ENCODE measurements at places on chromosomes 6 and 20.

DNA sequence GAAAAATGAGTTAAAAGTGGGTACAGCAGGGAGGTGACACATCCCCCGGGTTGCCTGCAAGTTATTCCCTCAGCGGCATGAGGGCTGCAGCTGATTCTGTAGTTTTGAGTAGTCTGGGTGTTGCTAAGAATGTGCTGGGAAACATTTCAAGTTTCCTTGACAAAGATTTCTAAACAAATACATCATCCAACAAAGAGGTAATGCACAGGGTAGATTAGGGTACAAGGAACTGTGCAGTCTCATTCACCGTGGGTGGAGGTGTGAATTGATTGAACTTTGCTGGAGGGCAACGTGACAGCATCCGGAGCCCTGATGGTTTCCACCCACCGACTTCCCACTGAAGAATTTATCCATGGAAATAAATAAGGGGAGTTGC is 21.8 kb downstream of the CASS4 start:
- DNase-seq, result no peak

- no peak for DNase-seq
These were observed 73.1 kb downstream of the PRND start for GRCh38 chr20:4794846-4795245.

DNA sequence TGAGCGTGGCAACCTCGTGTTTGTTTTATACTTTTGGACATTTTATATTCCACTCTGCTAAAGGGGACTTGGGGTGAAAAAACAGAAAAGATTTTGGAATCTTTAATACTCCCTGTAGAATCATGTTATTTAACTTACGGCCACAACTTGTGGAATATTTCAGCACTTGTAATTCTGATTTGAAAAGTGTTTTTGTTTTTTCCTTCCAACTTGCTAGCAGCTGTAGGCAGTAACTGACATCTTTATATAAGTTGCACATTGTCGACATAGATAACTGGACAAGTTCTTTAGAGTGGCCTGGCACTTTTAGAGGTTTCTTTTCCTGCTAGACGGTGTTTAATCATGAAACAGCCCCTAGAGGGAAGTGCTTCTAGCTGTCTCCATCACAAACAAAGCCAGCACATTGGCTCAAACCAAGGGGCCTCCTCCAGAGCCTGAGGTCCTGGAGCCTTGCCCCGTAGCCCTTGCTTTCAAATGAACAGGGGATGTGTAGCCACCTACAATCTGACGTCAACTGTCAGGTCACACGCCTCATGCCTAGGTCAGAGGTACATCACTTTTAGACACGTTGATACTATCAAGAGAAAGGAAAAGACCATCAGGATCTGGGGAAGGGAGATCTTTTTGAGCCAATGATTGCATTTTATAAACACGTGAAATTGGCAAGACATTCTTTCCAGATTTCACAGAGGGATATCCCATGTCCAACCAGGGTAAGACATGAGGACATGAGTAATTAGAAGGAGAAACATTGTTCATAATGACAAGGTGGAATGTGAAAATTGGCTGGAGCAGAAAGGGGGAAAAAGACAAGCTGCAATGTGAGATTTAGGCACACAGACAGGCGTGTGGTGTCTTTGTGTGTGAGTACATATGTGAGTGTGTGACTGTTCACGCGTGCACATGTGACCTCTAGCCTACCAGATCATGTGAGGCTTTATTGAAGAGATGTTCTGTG is 92.1 kb downstream of the TXNDC5 start:
- DNase-seq, result no peak

- DNase-seq, result no peak
These were observed 119.8 kb downstream of the NFATC2 start for GRCh38 chr20:51422514-51423289.

GRCh38 chr20:51487565-51488268 is 54.8 kb downstream of the NFATC2 start:
- DNase-seq, result no peak

DNA sequence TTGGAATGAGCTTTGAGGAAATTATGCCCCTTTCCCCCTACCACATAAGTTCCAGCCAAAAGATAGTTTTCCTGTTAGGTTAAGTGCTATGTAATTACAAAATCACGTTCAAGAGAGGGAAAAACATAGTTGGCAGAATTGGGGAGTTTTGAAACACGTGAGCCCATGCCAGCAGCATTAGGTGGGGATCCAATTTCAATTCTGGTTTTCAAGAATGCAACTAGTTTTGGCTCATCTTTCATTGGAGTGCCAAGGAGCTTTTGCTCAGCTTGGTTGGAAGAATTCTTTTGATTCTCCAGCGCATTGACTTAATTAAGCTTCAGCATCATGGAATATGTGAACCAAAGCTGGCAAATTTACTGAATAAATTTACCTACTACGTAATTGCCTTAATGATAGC is 95.9 kb downstream of the SAMD5 start:
- no peak for DNase-seq

DNA sequence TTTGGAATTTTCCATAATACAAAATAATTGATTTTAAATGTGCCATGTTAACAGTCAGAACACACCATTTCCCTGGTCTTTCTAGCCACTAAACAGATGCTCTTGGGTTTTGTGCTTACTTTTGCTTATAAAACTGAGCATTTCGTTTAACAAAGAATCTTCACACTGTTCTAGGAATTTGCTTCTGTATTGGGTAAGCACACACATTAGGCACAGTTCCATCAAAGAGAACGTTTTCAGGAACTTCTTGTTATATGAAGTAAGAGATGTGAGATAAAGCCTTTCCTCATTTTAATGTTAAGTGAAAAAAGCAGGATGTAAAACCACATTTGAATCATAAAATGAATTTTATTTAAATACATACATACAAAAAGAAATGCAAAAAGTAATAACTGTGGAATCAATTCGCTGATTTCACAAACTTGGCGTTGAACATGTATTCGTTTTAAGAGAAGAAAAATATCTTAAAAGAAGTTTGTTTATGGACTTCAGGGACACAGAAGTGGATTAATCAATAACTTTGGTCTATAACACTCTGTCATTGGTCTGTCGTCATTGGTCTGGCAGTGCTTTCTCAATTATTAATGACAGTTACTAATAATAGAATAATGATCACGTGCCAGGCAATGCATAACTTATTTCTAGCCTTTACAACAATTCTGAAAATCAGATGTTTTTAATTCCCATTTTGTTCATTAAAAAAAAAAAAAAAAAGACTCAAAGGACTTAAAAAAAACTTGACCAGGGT is 199.9 kb upstream of the PRDM1 start:
- no peak for DNase-seq

DNA sequence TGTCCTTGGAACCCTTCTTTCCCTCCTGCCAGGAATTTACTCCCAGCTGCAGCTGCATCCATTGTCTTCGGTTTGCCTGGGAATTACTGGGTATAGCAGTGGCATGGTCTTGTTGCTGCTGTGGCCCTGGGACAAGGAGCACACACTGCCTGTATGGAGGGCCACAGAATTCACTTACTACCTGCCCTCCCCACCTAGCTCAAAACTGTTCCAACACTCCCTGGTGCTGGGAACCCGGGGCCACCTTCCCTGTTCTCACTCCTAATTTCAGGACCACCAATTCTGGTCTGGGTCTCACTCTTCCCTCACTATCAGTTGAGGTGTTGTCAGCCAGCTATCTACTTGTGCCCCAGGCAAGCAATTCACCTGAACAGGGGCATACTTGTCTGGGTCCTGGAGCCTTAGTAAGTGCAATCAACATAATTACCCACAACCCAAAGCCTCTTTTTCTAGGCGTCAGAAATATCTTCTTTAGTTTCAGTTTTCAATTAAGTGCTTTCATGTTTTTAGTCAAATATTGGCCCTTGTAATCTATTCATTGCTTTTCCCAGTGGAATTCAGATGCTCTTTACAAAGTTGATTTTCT is 47.2 kb downstream of the METTL24 start:
- DNase-seq, result no peak

- DNase-seq, result no peak
These were observed 194.9 kb downstream of the TINAG start for GRCh38 chr6:54503144-54503543.

DNA sequence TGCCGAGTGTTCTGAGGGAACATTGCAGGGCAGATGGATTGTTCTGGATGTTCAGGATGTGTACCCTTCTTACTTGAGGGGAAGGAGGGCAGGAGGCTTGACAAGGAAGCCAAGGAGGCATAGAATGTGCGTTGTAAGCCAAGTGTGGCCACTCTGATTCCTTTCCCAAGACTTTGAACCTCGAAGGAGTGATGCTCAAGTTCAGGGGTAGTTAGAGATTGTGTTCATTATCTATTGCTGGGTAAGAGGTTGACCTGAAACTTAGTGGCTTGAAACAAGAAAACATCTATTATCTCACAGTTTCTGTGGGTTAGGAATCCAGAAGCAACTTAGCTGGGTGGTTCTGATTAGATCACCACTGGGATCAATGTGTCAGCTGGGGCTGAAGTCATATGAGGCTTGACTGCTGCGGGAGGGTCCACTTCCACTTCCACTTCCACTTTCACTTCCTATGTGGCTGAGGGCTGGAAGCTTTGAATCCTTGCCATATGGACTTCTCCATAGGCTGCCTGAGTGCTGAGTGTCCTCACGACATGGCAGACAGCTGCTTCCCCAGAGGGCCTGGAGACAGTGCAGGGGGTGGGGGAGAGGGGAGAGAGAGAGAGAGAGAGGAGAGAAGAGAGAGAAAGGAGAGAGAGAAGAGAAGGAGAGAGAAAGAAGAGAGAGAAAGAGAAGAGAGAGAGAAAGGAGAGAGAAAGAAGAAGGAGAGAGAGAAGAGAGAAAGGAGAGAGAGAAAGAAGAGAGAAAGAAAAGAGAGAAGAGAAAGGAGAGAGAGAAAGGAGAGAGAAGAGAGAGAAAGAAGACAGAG is 6.9 kb upstream of the CD40 start:
- no peak for DNase-seq

GRCh38 chr20:46268131-46268614 is 40.1 kb downstream of the CDH22 start:
- DNase-seq, result no peak

DNA sequence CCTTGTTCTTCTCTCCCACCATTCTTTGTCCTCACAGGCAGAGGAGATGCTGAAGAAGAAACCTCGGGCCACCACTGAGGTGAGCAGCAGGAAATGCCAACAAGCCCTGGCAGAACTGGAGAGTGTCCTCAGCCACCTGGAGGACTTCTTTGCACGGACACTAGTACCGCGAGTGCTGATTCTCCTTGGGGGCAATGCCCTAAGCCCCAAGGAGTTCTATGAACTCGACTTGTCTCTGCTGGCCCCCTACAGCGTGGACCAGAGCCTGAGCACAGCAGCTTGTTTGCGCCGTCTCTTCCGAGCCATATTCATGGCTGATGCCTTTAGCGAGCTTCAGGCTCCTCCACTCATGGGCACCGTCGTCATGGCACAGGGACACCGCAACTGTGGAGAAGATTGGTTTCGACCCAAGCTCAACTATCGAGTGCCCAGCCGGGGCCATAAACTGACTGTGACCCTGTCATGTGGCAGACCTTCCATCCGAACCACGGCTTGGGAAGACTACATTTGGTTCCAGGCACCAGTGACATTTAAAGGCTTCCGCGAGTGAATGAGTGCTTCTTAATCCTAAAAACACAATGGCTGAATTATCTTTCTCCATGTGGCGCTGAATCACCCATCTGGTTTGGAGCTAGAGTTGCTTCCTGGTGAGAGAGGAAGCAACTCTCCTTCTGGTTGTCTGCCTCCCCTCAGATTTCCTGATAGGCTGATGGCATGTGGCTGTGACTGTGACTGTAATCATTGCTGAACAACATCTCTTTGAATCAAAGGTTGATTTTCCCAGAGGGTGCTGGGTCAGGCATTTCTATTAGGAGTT is 4.6 kb downstream of the MAD2L1BP start:
- DNase-seq, result no peak

DNA sequence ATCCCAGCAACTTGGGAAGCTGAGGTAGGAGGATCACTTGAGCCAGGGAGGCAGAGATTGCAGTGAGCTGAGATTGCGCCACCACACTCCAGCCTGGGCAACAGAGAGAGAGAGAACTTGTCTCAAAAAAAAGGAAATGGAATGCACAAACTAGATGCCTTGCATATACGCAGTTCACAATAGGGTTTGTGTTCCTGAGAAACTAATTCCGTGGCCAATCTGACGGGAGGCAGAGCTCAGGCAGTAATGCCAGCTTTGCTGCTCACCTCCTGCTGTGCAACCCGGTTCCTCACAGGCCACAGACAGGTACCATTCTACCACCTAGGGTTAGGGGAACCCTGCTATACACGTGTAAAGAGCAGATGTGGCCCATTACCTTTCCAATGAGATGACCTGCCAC is 1.4 kb downstream of the CDK5RAP1 start:
- no peak for DNase-seq

DNA sequence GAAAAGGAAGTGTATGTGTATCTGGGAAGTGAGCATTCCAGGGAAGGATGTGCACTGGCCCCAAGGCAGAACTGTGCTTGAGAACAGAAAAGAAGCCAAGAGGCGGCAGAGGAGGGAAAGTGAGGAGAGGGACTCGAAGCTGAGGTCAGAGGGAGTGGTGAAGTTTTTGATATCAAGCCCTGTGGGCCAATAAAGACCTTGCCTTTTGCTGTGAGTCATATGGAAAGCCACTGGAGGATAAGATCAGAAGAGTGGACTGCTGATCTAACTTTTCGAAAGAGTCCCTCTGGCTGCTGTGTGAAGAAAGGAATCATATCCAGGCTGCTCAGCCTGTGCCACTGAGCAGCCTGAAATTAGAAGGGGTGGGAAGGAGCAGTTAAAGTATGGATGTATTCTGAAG is 99.4 kb downstream of the EYA4 start:
- no peak for DNase-seq

GRCh38 chr20:8306937-8307336 is 174.9 kb downstream of the PLCB1 start:
- no peak for DNase-seq

DNA sequence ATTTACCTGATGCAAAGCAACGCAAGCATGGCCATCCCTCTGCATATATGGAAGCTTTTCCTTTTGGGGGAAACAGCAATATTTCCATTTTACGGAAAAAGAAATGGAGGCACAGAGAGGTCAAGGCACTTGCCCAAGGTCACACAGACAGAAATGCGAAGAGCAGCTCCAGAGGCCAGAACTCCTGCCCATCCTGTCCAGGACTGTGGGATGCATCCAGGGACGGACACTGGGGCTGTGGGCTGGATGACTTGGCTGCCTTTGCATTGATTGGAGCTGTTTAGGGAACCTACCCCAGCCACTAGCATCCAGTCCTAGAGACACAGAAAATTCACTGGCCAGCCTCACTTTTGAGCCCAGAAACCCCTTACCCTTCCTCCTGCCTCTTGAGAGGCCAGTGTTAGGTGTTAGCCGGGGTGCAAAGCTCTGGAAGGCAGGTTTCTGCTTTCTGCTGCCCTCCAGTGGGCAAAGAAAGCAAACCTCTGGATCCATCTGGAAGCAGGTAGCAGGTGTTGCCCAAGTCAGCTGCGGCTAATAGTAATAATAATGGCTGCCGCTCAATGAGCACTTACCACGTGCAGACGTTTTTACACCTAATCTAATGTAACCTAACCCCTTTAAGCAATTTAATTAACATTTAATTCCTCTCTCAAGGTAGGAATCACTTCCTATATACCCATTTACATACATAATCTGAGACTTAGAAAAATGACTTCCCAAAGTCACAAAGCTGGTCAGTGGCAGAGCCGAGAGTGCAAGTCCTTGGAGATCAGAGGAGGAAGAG is 31.7 kb upstream of the CCN5 start:
- no peak for DNase-seq

- no peak for DNase-seq
These were observed 20.5 kb upstream of the CDKN1A start for GRCh38 chr6:36657942-36658544.

- no peak for DNase-seq
These were observed 118.6 kb upstream of the DOK5 start for GRCh38 chr20:54356801-54357200.

- no peak for DNase-seq
These were observed 164.4 kb upstream of the PRDM1 start for GRCh38 chr6:105921781-105922180.
